ENCODE measurements at places on chromosomes 13 and 19.
A peak's percentile ranks its signal among the peaks of the same experiment; 100 is the strongest.

- no peak for DNase-seq
These were observed 670.3 kb downstream of the UQCRFS1 start for GRCh38 chr19:28542394-28543243.

DNA sequence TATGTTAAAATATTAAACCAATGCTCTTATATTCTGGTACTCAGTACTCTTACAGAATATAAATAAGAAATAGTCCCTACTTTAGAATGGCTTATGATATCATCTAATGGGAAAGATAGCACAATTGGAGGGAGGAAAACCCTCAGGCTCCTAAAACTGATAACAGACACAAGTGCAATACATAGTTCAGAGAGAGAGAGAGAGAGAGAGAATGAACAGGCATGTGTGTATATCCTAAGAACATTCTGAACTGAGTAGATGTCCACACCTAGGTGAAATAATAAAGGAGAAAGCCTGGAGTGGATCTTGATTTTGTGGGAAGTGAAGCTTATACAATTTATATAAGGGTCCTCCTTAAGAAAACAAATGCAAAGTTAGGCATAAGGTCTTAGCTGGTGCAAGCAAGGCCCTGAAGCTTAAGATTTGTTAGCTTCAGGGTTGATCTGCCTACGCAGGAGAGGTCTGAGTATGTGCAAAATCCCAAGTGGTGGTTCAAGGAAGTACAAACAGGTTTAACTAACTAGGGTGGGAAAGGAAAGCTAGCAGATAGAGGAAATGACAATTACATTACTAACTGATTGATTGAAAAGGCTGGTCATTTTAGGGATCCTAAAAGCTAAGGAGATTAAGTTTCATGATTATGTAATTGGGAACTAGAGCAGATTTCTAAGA, 53.3 kb downstream of the SOX21 start:
- DNase-seq, result no peak

DNA sequence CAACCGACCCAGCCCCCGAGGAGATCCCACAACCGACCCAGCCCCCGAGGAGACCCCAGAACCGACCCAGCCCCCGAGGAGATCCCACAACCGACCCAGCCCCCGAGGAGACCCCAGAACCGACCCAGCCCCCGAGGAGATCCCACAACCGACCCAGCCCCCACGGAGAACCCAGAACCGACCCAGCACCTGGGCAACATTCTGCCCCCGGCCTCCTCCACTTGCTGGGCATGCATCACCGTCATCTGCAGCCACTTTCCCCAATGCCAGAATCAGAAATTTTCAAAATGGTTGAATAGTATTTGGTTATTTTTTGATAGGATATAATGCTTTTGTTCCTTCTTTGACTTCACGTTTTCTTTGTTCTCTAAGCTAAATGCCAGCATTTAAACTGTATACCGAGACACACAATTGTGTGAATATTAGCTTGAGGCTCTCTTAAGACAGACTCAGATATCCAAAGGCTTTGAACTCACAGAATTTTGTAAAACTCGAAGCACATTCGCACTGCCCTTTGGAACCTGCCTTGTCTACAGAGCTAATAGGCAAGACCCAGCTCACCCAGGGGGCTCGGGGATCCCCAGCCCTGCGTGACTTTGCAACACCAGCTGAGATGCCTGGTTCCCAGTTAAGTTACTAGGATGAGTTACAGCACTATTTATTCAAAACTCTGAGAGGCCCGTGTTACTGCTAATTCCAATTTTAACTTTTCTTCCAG, 15.5 kb upstream of the RASA3 start:
- DNase-seq, result no peak

GRCh38 chr13:28357911-28358433, 137.0 kb downstream of the FLT1 start:
- no peak for DNase-seq

DNA sequence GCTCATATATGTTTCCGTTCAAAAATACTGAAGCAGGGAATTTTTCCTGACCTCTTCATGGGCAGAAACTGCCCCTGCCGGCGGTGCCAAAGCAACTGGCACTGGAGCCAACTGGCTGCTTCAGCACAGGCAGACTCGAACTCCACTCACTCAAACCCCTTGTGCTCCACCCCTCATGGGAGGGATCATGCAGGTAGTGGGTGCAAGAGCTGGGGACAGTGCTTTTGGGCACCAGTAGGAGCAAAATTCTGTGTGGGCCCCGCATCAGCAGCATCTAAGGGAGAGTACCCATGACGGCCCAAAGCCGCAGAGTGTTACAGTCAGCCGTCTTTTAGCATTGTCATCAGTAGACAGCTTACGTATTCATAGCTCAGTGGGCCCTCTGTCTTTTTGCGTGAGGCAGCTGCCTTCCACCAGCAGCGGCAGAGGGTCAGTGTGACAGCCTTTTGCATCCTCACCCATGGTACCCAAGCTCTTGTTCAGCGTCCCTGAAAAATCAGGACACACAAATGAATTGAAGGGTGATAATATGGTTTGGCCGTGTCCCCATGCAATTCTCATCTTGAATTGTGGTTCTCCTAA, 393.8 kb downstream of the SLITRK6 start:
- no peak for DNase-seq

GRCh38 chr19:53772943-53773342, 51.2 kb downstream of the NLRP12 start:
- peak; percentile 45 for DNase-seq

GRCh38 chr13:114155320-114155719, 22.9 kb upstream of the RASA3 start:
- DNase-seq, result no peak

GRCh38 chr19:42140125-42140754, 8.0 kb upstream of the POU2F2 start:
- no peak for DNase-seq

DNA sequence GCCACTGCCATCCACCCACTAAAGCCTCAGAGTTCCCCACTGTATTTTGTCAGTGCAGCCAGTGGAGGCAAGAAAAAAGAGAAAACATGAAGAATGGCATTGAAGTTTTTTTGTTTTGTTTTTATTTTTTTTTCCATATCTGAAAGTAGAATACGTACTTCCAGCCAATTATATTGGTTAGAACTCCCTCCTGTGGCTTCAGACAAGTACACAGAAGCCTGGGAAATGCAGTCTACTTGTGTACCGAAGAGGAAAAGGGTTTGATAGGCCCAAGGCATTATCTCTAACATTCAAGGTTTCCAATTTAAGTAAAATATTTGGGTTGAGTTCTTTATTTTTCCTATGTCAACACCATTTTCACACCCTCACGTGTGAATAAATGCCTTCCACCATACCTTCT, 696.2 kb upstream of the GPC6 start:
- no peak for DNase-seq

GRCh38 chr13:102847272-102848234, 1.7 kb downstream of the ERCC5 start:
- no peak for DNase-seq

- no peak for DNase-seq
These were observed 56.4 kb downstream of the GGACT start for GRCh38 chr13:100532090-100532766.

- no peak for DNase-seq
These were observed 5.2 kb downstream of the ZNF577 start for GRCh38 chr19:51882518-51882917.

DNA sequence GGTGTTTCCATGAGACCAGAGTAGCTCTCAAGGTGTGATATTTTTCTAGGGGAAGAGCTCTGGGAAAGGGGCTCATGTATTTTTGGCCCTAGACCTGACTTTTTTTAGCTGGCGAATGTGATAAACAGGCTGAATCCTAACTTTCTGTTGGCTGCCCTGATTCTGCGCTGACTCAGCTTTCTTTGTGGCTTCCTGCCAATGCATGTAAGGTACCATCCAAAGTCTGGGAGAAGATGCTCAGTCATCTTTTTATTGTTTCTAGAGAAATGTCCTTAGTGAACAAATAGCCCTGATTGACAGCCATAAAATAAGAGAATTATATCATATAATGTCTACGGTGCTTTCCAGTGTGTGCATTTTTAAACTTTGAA, 113.6 kb upstream of the MBNL2 start:
- no peak for DNase-seq

DNA sequence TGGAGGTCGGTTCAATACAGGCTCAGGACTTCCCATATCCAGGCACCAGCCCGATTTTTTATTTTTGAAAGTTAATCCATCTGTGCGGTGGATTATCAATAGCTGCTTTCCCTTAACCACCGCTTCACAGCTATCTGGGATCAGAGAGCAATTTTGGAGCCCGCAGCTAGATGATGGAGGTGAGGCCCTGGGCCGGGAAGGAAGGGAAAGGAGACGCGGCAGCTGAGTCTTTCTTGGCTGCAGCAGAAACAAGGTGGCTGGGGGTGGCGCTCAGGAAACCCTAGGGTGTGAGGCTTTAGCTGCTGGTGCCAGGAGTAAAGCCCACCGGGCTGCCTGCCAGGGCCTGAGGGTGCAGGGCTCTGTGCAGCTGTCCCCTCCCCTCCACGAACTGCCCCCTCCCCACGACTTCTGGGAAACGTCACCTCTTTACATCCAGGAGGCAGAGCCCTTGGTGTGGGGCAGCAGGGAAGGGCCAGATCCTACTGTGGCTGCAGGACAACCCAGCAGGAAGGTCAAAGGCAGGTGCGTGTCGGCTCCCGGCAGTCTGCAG, 307.0 kb downstream of the ZNF536 start:
- no peak for DNase-seq

DNA sequence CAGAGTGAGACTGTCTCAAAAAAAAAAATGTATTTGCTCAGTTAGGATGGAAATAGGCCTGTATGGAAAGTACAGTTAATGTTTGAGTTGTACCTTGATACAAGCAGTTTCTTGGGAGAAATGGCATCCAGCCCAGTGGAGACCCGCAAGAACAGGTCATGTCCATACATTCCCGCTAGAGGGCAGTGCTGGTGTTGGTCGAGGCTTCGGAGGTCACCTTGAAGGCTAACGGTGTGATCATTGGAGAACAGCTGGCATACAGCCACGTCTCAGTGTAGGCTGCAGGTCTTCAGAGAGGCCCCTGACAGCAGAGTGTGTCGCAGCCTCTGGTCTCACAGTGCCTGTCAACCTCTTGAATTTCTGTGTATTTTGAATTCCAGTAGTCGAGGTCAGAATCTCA, 7.5 kb downstream of the ZNF610 start:
- peak; percentile 30 for DNase-seq

DNA sequence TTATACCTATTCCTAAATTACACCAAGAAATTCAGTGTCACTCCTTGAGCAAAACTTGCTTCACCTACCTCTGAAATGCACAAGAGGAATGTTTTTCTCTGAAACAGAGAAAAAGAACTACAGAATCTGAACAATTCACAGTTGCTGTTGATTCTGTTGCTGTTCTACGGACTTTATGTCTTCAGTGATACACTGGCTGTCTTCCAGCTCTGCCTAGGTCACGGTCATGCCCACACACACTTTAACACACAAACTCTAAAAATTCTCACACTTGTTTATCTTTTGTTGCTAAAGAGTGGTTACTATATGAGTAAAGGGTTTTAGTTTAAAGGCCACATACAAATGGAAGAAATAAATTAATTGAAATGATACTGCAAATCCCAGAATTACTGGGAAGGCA, 124.4 kb upstream of the SPRY2 start:
- no peak for DNase-seq

DNA sequence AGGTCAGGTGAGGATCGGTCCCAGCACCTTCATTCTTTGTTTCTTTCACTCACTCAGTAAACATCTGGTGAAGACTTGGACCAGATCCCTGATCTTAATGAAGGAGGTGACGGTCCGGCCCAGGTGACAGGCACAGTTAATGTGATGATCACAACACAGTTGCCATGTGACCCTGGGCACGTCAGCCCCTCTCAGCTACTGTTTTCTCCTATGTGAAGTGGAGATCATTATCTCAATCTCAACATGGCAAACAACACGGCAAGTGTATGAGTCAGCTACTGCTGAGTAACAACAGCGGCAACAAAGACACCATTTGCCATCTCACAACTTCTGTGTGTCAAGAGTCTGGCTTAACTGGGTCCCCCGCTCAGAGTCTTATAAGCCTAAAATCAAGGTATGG, 74.6 kb downstream of the GNG7 start:
- no peak for DNase-seq

DNA sequence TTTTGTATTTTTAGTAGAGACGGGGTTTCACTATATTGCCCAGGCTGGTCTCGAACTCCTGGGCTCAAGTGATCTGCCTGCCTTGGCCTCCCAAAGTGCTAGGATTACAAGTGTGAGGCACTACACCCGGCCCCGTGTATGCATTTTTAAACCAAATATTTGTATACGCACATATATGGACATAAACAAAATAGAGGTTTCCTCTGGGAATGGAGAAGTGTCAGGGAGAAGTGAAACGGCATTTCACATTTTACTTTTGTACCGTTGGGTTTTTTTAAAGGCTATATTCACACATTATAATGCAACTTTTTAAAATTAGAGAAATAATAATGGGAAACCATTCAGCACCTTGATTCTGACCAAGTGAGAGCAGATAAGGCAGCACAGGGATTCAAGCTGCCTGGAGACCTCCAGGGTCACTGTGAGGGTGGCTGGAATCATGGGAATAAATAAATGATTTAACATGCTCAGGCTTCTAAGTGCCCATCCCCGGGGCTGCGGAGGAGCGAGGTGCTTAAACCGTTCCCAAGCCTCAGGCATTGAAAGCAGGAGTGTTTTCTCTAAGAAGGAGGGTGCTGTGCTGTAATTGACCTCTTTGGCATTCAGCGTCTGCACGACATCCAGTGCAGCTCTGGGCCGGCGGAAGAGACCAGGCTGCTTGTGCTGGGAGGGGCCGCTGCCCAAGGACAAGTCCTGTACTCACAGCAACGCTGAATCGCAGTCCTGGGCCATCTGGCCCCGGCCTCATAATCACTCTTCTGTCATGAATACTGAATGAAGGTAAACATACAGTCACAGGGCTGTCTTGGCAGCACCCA, 24.7 kb downstream of the GPR42 start:
- no peak for DNase-seq

- no peak for DNase-seq
These were observed 25.3 kb upstream of the MAB21L1 start for GRCh38 chr13:35501661-35502235.

- DNase-seq, result no peak
These were observed 708 bp upstream of the ERCC1 start for GRCh38 chr19:45424191-45425058.

GRCh38 chr13:27595055-27595811, 25.1 kb downstream of the LNX2 start:
- no peak for DNase-seq

DNA sequence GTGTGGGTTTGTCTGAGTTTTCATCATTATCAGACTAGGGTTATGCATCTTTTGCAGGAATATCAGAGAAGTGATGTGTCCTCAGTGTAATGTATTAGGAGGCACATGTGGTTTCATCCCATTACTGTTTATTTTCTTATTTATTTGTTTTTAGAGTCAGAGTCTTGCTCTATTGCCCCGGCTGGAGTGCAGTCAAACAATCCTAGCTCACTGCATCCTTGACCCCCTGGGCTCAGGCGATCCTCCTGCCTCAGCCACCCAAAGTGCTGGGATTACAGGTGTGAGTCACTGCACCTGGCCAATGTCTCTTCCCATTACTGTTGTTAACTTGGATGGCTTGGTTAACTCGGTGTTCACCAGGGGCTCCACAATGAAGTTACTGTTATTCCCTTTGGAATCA, 67.4 kb downstream of the MAP4K1 start:
- no peak for DNase-seq

GRCh38 chr19:8387688-8388611, 2.2 kb upstream of the RAB11B start:
- no peak for DNase-seq

GRCh38 chr13:40440990-40441820, 225.2 kb downstream of the FOXO1 start:
- DNase-seq, result no peak
